Globus pallidus (tissue), 1 donor: ENCODE measurements at places on chromosomes 7 and 10.

DNA sequence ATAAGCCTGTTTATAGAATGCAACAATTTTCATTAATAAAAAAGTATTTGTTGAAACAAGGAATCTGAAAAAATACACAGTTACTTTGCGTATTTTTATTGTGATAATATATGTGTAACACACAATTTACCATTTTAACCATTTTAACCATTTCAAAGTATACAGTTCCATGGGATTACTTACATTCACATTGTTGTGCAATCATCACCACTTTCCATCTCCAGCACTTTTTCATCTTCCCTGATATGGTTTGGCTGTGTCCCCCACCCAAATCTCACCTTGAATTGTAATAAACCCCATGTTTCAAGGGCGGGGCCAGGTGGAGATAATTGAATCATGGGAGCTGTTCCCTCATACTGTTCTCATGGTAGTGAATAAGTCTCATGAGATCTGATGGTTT, 61.3 kb upstream of the GLCCI1 start:
- no peak for DNase-seq

GRCh38 chr7:24504040-24504439, 69.2 kb upstream of the PALS2 start:
- no peak for DNase-seq

GRCh38 chr7:12800486-12800885, 113.1 kb downstream of the ARL4A start:
- no peak for DNase-seq

DNA sequence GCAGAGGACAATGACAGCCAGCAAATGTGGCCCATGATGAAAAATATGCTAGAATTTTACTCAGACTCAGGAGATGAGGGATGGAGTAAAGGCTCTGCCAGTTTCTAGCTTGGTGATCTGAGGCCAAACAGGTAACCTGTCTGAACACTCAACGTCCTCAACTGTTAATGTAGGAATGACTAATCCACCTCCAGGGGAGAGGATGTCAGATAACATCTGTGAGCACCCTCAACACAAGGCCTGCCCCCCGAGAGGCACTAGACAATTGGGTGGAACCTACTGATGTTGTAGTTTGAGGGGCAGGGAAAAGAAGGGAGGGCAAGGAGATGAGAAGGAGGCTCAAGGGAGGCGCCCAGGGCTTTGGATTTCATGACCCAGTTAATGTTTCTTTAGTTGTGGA, 445.1 kb downstream of the PLXNA4 start:
- DNase-seq: no peak

DNA sequence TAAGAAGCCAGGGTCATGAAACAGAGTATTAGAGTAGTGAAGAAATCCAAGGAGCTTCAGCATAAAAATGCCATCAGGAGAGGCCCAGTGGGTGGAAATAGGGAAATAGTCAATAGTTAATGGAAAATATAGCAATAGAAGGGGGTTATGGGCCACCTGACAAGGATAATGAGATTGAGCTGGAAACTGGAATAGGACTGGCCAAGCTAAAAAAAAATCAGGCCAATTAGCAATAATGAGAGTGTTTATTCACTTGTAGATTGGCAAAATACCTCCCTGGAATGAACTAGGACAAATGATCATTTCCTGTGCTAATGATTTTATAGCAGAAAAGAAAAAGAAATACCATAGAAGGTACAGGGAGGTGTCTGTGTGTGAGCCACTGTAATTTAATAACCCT, 97.9 kb downstream of the PLCE1 start:
- no peak for DNase-seq

DNA sequence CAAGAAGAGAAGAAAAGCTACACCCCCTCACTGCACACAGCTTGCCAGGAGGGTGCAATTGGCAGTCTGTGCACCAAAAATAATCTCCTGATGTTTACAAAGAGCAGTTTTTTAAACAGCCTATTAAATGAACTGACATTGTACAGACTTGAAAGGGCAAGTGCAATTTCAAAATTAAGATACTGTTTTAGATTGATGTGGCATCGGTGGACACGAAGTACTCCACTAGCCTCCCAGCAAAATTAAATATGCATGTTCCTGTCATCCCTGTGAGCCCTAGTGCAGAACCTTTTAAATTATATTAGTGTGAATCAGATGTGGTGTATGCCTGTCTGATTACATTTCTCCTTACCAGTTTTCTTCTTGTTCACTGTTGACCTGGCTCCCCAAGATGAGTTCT, 87.9 kb downstream of the WIPF3 start:
- DNase-seq: no peak

GRCh38 chr10:89952325-89952724, 250.9 kb downstream of the KIF20B start:
- DNase-seq: no peak

DNA sequence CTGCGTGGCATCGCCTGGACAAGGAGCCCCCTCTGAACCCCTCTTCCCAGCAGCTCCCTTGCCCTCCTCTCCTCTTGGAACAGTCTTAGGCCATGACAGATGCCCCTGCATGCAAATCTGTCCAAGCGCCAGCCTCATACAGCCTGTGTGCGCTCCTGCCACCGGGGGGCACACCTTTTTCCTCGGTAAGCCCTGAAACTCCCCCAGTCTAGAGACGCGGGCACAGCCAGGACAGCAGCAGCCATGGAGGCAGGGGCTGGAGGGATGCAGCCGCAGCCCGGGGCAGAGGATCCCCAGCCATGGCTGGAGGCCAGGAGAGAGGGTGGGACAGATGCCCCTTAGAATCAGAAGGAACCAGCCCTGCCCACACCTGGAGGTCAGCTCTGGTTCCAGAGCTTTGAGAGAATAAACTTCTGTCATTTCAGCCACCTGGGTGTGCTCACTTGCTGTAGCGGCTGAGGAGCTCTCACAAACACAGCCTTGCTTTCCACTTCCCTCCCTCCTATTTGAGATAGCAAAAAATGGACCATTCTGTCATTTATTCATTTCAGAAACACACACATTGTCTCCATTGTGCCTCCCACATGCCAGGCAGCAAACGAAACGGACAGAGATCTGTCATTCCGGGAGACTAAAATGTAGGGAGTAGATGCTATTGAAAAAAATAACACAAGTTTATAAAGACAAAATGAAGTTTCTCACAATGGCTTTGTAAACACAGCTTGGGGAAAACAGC, 241.5 kb downstream of the WDR37 start:
- DNase-seq: peak; percentile 64

- DNase-seq: no peak
Measured at GRCh38 chr7:49703337-49703736, 70.1 kb upstream of the VWC2 start.

GRCh38 chr10:12981570-12981969, 19.9 kb downstream of the CCDC3 start:
- DNase-seq: no peak

DNA sequence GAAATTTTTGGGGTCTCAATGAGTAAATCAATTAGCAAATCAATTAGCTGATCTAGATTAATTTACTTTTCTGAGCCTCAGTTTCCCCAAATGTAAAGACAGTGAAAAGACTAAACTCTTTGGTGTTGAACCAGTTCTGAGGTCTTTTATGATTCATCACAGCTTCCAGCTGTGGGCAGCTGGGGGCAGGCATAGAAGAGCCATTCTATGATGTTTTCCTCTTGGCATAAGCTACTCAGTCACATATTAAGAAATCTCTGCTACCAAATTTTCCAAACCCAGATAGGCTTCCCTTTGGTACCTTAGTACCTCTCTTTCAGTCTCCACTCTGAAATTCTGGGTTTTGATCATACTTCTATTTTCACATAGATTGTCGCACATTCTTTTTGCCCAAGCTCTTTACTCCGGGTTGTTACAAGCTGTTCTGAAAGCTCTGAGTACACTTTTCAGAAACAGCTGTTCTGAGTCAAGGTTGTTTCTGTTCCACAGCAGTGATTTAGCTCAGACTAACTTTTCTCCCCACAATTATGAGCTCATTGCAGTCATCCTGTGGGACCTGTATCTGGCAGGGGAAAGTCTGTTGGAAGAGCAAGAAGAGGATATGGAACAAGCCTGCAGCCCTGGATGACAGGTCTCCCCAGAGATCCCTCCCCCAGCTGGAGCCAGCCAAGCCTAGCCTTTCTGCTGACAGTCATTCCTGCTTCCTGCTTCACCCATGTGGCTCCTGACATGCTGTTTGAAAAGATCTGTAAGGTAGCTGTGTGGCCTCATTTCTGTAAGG, 599.6 kb upstream of the GHITM start:
- DNase-seq: no peak

DNA sequence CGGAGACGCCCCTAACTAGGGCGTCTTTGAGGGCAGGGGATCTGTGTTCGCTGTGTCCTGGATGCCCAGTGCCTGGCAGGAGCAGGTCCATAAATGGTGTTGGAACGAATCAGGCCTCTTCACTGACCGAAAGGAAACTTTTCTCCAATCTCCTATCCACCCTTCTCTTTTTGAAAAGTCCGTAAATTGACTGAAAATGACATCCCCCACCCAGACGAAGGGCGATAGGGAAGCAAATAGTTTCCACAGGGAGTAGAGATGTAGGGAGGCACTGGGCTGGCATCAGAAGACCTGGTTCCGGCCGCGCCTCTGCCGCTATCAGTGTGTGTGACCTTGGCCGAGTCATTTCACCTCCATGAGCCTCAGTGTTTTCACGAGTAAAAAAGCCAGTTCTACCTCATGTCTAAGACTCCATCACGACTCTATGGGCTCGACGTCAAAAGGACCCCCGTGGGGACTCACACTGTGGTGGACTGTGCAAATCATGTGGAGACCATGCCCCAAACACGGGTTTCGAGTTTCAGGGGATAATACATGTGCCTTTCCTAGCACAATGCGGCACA, 497 bp upstream of the RAB11FIP2 start:
- DNase-seq: no peak

GRCh38 chr10:103396789-103397087, 312 bp downstream of the PDCD11 start:
- DNase-seq: no peak

- no peak for DNase-seq
Measured at GRCh38 chr10:75029420-75029819, 82.0 kb upstream of the SAMD8 start.

DNA sequence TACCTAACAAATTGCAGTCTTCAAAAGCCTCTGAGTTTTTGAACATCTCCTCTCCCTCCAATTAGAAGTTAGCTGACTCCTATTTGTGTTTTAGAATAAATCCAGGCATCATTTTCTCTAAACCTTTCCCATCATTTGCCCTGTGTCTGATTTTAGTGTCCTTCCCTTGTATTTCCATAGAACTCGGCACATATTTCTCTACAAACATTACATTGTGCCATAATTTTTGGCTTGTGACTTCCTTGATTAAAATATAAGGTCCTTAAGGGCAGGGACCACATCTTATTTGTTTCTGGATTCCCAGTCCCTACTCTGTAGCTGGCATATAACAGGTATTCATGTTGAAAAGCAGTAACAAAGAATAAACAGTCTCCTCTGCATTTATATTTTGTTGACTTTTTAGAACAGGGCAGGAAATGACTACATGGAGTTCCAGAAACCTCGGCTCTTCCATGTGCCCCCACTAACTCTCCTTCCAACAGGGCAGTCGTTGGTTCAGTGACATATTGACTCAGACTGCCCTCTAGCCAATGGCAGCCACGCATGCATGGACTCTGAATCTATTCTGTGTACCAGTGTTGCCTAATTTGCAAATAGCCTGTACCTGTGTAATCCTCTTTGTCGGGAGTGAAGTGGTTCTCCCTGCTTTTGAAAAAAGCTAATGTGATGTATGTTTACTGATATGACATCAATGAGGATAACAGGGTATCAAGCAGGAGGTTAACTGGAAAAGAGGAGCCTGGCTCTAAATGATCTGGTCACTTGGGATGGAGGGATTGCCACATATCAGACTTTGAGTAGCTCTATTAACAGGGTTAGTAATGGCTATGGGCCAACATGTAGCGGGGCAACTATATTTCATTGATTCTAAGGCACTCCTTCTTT, 19.8 kb upstream of the CPN1 start:
- no peak for DNase-seq

GRCh38 chr10:116311706-116312490, 12.3 kb upstream of the CCDC172 start:
- no peak for DNase-seq

DNA sequence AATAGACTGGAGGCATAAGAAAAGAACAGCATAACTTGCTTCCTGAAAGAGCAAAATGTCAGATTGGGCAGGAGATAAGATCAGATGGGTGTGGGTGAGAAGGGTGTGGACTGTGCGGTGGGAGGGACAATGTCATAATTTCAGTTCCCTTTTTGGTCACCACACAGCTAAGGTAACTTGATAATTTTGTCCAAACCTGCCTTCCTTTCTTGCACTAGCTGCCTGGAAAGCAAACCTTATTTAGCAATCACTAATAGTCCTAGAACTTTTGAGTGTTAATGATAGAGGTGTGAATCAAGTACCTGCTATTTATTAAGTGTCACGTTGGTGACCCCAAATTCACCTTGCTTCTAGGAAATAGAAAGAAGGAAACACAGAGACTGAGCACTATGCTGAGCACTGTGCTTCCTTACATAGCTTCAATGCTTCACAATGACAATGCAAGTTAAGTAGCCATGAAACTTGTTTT, 72.4 kb upstream of the SP4 start:
- no peak for DNase-seq

DNA sequence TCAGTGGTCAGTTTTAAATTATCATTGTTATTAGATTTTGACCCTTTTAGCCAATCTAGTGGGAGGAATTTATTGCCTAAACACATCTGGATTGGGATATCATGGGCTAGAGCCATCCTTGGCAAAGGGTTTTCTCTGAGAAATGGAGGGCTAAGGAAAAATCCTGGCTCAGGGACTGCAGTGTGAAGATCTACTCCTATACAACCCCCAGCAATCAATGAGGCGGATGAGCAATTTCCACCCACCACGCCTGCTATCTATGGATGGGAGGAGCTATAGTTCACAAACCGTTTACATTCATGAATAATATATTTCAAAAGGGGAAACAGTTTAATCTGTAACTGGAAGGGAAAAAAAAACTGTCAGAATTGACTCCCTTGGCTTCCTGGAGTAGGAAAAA, 2.7 kb downstream of the CAV1 start:
- DNase-seq: no peak

DNA sequence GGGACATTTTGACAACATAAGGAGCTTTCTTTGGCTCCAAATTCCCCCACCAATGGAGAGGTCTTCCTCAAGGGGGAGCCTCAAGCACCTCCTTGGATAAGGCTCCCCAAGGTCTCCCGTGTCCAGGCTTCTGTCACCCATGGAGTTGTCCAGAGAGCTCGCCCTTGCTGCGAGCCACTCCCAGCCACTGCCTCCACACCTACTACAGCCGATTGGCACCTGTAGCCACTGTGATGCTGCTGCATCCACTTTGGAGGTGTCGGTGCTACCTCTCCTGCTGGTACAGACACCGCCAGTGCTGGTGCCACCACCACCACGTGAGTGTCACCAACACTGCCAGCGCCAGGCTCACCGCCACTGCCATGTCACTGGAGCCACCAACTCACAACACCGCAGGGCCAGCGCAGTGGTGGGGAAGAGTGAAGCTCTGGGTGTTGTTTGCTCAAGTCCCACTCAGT, 22.1 kb upstream of the ENO4 start:
- no peak for DNase-seq

GRCh38 chr10:29658984-29659965, 24.5 kb upstream of the SVIL start:
- no peak for DNase-seq

DNA sequence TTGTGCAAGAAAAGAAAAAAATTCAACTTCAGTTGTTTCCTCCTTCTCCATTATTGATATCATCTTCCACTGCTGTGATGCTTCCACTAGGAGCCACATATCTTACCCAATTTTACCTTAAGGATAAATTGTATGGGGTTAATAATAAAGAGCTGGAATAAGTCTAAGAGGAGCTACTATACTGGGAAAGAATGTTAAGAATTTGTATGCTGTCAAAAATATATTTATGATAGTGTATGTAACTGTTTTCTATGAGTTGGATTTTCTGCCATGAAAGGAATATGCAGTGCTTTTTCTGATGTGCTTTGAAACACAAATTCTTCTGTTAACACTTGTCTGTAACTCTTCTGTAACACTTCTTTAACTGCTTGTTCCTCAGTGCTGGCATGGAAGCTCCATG, 219.1 kb downstream of the VTI1A start:
- DNase-seq: no peak
